ENCODE measurements at places on chromosomes 6 and 20.
A peak's percentile ranks its signal among the peaks of the same experiment; 100 is the strongest.

GRCh38 chr20:35232575-35232974, 6.1 kb downstream of the MMP24 start:
- DNase-seq = no peak

- DNase-seq = no peak
Observed at GRCh38 chr6:169661391-169661756, 40.5 kb downstream of the WDR27 start.

DNA sequence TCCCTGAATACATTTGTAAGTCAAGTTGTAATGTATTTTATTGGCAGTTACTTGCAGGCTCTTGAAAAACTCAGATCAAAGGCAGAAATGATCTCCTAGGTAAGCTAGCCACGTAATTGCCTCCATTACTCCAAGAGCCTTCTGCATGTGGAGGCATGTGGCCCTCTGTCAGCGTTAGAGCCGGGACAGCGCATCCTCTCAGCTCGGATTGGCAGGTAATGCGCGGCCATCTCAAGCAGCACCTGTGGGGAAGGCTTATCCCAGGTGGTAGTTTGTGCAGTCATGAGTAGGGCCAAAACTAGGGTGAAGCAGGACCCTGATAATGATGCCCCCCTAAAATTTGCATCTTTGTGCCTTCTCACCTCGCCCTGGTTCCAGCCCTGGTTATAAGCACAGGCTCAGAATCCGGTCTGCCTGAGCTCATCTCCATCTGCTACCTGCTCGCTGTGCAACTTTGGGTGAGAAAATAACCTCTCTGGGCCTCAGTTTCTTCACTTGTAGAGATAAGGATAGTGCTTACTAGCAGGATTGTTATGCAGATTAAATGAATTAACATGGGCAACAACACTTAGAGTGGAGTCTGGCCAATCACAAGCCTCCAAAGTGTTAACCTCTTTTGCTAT, 157.5 kb upstream of the PMEPA1 start:
- no peak for DNase-seq

GRCh38 chr20:63150911-63151531, 64.9 kb downstream of the YTHDF1 start:
- DNase-seq = no peak

GRCh38 chr6:63391203-63391970, 71.6 kb upstream of the LGSN start:
- no peak for DNase-seq

- no peak for DNase-seq
Observed at GRCh38 chr6:107676042-107676441, 148.1 kb downstream of the SCML4 start.

DNA sequence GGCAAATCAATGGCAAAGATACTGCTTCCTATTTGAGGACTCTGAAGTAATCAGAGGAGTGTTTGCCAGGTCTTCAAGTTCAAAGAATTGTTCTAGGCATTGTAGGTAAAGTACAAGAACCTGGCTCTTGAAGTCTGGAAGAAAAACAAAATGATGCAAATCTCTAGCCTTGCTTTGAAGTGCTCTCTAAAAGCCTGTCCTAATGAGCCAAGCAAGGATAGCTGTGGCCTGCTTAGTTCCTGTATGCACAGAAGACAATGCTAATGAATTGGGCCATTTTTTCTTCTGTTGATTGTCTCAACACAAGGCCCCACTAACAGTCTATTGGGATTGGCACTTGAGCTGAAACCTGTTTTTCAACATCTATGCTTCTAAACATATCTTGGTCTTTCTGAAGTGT, 165.0 kb upstream of the POU3F2 start:
- no peak for DNase-seq

GRCh38 chr6:139920776-139921100, 546.3 kb upstream of the CITED2 start:
- DNase-seq = no peak

DNA sequence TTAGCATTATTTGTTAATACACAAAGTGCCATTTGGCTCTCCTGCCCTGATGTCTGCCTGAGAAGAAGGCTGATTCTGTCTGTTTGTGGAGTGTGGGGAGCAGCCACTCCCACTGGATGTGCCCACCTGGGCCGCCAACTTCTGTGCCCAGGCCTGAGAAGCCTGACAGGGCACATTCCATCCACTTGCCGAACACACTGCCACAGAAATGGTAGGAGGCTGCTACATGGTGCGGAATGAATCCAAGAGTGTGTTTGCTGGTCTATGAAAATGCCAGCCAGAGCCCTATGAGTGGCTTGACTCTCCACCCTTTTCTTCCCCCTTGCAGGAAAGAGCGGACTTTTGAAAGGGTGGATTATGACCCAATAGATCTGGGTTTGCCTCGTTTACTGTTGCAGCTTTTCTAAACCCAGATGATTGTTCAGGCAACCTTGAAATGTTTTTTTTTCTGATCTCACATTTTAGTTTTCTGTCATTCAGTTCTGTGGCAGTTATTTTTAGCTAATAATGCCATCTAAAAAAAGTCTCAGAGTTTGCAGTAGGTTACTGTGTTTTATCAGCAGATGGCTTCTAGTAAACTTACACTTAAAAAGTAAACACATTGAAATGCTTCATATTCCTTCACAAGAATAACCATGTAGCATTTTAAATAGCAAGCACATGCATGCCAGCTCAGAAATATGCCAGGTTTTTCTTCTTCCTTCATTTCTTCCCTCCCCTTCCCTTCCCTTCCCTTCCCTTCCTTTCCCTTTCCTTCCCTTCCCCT, 196.5 kb downstream of the SLC35F1 start:
- DNase-seq = no peak

DNA sequence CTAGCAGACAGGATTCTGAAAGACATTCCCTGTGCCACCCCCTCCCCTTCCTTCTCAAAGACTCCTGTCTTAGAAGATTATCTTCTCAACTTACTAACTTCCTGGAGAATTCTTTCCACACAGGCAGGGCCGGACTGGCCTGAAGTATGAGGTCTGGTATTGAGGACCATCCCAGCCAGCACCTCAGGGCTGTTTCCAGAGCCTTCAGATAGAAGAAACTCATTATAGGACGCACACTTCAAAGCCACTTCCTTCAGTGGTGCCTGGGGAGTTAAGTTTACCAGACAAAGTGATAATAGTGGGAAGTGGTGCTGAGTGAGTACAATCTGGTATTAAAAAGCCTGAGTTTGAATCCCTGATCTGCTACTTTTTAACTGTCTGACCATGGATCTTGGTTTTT, 15.6 kb downstream of the KCNS1 start:
- DNase-seq = no peak

GRCh38 chr6:17959302-17959701, 28.1 kb downstream of the KIF13A start:
- no peak for DNase-seq

GRCh38 chr6:57294862-57295445, 22.5 kb upstream of the PRIM2 start:
- DNase-seq = no peak

GRCh38 chr20:59565768-59566461, 38.4 kb upstream of the PHACTR3 start:
- DNase-seq = no peak

GRCh38 chr6:30938730-30939129, 2.0 kb upstream of the MUCL3 start:
- DNase-seq = no peak

DNA sequence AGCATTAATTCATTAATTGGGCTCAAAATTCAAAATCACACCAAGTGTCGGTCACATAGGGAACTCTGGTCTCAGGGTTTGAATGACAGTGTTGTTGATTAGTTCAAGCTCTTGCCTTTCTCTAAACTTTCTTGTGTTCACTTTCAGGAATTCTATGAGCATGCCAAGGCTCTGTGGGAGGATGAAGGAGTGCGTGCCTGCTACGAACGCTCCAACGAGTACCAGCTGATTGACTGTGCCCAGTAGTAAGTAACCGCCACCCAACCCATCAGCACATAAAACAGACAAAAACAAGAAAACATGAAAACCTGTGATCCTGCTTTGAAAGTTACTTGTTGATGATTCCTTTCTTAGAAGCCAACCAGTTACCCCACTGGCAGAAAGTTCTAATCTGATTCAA, 52.7 kb downstream of the GNAS start:
- DNase-seq = no peak

DNA sequence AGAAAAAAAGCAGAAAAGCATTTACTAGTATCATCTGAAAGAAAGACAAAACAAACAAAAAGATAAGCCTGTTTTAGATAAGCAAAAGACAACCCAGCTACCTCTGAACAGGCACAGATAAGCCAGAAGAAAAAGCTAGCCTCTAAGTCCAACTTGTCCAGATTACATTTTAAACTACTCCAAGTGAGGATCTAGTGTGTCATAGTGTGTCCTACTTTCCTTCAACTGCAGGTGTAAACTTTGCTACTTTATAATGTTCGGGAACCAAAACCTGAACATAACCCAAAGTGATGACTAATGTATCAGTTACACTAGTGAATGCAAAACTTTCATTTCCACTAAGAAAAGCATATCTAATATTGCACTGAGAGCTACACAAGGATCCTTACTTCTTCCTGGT, 19.5 kb downstream of the ADNP start:
- DNase-seq = no peak

DNA sequence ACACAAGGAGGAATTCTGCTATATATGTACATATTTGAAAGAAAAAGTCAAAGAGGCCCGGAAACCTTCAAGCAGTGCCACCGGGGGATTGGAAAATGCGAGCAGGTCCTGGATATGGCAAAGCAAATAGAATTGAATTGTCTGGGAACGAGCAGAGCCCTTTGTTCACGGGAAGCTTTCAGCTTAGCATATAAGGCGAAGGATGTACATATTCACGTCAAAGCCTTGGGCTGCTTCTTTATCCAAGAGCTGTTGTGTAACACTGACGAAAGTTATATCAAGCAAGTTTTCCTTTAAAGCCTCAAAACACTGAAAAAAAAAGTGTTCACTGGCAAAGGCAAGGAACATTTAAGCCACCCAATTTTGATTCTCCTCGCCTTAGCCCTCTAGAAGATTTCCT, 171.0 kb downstream of the GPX5 start:
- no peak for DNase-seq

GRCh38 chr6:31734821-31735406, 1.4 kb downstream of the CLIC1 start:
- peak; percentile 51 for DNase-seq

- DNase-seq = no peak
Observed at GRCh38 chr20:5918856-5919625, 31.3 kb downstream of the TRMT6 start.

GRCh38 chr6:46734867-46735719, at the start of gene PLA2G7:
Gene PLA2G7, minus strand, starts transcription at chr6:46735375. Its CDS starts 12,484 bp downstream, at chr6:46722891.
- no peak for DNase-seq

GRCh38 chr6:28737750-28738395, 185.9 kb downstream of the TRIM27 start:
- no peak for DNase-seq

- DNase-seq = no peak
Observed at GRCh38 chr6:124008000-124008987, 204.6 kb downstream of the NKAIN2 start.
